Stimulated activated CD8-positive, alpha-beta memory T cell treated with anti-CD3 and anti-CD28 coated beads, Interleukin-15, amount 100 ng/mL, for 1 hour (primary cell): ENCODE measurements at places on chromosomes 5 and 9.

DNA sequence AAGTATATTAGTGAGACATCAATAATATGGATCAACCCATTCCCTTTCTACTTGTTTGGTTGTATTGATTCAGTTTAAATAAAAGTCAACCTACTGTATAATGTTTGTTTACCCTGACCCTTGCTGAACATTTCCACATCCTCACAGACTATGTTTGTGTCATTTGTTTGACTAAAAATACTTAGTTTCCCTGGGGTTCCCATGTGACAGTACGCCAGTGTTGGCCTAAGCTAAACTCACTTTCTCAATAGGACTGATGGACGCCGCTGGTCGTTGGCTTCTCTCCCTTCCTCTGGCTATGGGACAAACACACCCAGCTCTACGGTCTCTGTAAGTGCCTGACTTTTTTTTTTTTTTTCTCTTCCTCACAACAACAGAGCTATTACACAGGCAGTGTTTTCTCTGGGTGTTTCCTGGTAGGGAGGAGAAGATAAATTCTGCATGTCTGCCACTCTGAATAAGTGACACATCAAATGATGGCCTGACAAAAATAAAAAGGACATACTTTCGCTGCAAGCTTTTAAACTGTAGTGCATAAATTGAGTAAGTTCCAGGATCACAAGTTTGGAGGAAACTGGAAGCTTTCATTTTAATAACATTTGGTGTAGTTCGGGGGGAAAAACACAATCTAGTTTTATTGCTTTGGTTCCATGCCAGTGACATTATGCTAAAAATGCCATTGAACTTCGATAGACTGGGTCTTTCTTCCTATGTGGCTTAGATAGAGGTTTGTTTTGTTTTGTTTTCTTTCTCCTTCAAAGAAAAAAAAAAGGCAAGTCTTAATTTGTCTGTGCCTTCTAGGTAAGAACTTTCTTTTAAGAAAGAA, 101.0 kb downstream of the CD180 start:
- DNase-seq, result no peak

DNA sequence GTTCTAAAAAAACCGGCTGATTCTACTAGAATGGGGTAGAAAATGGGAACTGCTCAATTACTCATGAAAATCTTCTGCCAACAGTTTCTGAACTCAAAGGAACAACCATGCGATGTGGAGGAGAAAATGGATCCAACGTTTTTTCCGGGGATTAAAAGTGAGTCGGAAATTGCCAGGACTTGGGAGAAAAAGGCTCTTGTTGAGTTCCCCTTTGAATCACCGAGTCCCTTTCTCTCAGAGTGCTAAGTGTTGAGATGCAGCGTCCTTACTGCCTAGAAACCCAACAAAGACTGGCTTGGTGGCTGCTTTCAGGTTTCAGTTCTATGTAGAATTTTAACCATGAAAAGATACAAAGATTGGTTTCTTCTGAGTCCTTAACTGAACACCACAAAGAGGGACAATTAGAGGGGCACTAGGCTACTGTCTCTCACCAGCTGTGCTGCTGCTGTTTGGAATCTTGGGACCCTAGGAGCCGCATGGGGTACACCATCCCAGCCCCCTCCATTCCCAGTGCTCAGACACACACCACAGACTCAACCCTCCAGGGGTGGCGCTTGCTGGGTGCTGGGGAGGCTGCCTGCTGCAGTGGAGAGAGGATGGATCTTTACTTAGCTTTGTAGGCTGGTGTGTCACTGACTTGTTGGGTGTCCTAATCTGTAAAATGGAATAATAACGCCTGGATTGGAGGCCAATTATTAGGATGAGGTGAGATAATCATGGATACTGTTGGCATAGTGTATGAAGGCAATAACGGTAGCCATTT, 21.5 kb upstream of the NEUROG1 start:
- no peak for DNase-seq

DNA sequence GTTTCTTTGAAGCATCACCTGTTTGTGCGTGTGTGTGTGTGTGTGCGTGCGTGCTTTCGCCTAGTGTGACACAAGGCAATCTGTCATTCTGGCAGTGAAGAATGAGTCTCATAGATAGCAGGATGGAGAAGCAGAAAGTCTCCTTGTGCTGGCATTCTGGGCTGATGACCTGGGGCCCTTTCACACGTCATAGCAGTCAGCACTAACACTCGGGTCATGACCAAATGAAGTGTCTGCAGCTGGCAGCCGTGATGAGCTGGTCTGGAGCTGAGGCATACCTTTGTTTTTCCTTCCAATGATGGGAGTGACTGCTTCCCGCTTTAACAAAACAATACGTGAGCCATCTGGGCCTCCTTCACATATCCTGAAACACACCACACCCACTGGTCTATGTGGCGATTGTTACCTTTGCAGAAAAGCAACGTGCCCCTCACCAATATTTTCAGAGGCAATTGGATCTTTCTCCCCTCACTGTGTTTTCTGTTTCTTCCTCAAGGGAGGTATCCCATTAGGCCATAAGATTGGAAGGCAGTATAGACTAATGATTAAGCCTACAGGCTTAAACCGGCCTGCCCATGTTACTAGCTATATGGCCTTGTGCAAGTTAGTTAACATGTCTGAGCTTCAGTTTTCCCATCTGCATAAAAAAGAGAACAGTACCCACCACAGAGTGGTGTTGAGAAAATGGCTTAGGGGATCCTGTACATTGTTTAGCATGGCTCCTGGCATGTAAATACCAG, 88.8 kb downstream of the SREK1 start:
- no peak for DNase-seq

DNA sequence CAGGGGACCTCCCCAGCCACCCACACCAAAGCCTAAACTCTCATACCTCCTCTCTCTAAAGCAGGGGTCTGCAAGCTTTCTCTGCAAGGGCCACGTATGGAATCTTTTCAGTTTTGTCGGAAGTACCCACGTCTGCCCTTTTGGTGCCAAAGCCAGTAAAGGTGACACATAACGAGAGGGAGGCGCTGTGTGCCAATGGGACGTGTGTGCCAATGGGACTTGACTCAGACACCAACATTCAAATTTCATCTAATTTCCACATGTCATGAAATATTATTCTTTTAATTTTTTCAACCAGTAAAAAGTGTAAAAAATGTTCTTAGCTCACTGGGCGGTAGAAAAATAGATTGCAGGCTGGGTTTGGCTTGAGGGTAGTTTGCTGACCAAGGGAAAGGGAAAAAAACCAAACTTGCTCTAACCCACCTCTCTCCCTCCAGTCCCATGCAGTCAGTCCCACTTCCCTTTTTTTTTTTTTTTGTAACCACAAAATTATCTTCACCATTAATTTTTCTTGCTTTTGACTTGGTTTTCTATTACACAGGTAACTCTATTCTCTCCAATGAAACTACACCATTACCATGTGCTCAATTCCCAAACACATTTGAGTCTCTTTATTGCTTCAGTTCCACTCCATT, 25.5 kb downstream of the OR2V1 start:
- DNase-seq, result no peak

DNA sequence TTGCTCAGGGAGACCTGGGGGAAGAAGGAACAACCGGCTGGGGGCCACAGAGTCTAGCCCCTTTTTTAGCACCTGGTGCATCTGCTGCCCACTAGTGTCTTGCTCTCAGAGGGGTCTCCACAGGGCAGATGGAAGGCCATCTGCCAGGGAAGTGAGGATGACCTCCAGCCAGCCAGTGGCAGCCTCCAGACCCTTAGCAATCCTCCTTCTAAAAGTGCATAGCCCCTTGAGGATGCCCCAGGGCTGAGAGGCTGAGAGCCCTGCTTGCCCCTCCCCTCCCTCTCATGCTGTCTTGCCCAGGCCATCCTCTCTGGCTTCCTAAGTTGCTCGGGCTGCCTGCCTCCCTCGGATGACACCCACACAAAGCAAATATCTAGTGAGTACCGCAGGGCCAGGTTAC, 81.5 kb upstream of the PANK3 start:
- DNase-seq, result no peak

- no peak for DNase-seq
Measured at GRCh38 chr5:159667286-159667685, 249.0 kb upstream of the ADRA1B start.

- no peak for DNase-seq
Measured at GRCh38 chr9:27791311-27791710, 218.0 kb upstream of the C9orf72 start.

DNA sequence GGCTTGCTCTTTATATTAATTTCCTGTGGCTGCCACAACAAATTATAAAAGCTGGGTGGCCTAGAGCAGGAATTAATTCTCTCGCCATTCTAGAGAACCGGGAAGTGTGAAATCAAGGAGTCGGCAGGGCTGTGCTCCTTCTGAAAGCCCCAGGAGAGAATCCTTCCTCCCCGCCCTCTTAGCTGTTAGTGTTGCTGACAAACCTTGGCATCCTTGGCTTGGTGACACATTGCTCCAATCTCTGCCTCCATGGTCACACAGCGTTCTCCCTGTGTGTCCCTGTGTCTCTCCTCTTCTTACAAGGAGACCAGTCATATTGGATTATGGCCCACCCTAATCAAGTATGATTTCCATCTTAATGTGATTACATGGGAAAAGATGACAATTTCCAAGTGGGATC, 55.9 kb upstream of the NEURL1B start:
- no peak for DNase-seq

DNA sequence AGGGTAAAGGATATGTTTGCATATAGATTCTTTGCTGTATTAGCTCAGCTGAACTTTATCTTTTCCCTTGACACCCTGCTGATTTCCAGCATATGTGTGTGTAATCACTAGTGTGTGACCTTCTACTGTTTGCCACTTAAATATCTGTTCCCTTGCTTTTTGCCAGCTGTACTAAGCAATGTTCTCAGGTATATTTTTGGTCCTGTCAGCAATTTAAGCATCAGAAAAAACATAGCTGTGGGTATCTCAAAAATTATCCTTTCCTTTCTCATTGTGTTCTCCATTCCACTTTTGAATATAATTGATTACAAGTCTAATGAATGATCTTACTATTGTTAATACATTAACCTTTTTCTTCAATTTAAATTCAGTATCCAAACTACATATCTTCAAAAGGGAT, 59.2 kb upstream of the CDH10 start:
- no peak for DNase-seq

DNA sequence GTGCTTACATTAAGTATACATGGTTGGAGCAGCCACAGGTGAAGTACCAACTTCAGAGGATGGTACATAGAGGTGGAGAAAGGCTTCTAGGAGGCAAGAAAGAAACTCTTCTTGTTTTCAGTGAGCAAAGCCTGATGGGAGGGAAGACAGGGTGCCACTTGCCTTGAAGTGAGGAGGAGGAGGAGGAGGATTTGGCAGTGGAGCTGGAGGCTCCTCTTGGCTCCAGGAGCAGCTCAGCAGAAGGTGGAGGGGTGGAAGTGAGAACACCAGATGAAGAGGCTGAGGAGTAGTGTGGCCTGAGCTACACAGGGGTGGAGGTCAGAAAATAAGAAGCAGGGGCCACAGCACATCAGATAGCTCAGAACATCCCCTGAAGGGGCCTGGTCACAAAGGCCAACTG, 91.1 kb upstream of the SHISAL2B start:
- DNase-seq, result no peak
